ENCODE measurements at places on chromosomes 7 and 10.

DNA sequence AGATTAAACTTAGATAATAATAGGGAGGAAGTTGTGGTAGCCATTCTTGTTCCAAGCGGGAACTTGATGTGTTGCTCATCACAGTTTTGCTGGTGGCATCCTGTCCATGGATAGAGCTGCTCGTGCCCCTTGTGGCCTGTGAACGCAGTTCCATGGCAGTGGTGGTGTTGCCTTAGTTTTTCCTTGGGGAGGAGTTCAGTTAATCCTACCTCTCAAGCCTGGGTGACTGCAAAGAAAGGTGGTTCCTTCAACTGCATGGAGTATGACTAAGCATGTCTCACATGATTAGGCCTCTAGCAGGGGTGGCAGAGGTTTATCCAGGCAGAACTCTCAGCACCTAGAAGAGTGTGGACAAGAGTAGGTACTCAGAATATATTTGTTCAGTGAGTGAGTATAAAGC is 99.7 kb downstream of the MAPK8 start:
- DNase-seq = no peak

DNA sequence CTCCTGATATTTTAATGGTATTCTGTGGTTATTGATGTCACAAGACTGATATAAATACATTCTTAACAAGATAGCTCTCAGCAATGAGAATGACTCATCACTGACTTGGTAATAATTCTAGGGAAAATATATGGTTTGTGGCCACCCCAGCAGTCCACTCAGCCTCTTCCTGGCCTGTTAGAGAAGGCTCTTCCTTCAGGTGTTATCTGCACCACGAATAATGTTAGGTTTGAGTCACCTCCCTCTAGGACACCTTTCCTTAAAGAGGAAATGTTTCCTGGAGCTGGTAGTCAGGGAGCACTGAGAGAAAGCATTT is 163.3 kb downstream of the SVIL start:
- no peak for DNase-seq

- DNase-seq = no peak
These were observed 5.8 kb upstream of the ALOX5 start for GRCh38 chr10:45368181-45368580.

DNA sequence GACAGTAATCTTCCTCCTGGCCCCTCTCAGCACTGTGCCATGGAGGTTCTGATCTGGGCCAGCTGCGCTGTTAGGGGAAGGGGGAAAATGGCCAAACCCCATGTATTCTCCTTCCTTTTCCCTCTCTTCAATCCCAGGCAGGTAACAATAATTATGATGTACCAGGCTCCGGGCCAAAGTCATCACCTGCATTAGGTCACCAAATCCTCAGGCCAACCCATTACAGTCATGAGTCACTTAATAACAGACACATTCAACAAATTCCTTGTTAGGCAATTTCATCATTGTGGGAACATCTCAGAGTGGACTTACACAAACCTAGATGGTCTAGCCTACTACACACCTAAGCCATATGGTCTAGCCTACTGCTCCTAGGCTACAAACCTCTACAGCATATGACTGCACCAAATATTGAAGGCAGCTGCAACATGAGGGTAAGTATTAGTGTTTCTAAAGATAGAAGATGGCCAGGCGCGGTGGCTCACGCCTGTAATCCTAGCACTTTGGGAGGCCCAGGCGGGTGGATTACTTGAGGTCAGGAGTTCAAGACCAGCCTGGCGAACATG is 2.2 kb upstream of the HSPB1 start:
- DNase-seq = no peak

- no peak for DNase-seq
These were observed 181.6 kb upstream of the NEBL start for GRCh38 chr10:21078410-21079329.
